ENCODE measurements at places on chromosomes 13 and 19.
A peak's percentile ranks its signal among the peaks of the same experiment; 100 is the strongest.

DNA sequence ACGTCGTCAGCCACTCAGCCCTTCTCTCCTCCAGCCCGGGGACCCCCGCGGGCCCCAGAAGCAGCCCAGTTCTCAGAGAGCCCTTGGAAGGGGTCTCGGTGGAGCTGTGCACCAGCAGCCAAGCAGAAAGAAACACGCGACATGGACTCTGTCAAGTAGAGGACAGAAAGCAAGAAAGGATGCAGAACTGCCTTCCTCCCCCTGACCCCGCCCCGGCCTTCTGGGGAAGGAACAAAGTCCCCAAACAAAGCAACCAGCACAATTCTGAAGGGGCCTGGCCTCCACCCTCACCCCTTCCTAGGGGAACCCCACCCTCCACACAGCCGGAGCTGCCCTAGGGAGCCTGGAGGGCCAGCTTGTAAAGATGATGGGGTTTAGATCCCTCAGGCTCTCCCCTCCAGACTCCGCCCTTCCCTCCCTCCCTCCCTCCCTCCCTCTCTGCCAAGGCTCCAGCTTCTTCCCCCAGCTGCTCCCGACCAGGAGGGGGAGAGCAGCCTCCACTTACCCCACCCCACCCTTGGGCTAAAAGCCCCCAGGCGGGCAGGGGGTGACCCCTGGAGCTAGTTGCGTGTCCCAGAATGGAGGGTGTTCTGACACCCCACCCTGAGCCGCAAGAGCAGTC lies 7.8 kb downstream of the LYL1 start:
- no peak for DNase-seq

DNA sequence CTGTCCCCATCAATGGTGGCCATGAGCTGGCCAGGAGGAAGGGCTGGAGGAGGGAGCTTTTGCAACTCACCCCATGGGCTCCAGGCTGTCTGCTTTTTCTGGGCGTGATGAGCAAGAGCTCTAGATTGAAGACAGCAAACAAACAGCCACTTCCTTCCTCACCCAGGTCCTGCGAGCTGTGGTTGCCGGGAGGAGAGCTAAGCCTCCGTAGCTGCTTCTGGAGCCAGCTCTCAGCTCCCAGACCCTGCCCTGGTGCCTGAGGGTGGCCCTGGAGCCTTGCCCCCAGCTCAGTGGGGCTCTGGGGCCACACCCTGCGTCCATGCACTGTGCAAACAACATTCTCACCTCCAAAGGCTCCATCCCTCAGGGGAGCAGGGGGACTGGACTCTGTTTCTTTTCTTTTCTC lies 6.2 kb downstream of the MYO1F start:
- DNase-seq, result peak; percentile 87

DNA sequence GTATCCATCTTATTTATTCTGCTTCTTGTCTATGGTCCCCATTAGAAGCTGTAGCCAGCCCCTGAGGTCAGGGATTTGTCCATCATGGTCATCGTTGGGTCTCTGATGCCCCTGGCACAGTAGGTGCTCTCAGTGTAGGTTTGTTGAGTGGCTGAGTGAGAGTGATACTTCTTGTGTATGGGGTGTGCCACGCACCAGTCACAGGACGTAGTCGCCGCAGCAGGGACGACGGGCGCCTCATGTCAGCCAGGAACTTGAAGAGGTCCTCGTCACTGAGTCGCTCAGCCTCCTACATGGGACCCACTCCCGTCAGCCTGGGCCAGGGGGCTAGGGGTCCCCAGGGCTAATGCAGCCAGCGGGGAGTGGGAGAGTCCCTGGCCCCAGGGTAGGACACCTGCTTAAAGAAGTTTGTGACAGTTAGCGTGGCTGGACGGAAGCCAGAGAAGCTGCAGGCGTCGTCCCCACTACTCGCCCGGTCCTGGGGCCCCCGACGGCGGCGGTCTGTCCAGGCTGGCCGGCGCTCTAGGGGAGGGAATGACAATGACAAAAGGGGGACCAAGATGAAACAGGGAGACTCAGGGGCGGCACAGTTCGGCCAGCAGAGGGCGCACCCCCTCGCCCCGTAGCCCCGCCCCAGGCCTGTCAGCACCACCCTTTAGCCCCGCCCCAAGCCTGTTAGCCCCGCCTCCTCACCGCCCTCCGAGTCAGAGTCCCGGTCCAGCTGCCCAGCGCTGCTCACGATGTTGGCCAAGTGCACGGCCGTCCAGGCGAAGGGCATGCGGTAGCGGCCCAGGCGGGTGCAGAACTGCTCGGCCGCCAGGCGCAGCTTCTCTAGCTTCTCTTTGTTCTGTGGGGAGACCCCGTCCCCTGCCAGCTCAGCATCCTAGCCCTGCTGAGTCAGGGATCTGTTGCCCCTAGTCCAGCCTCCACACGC lies 3.7 kb downstream of the ANGPTL8 start:
- DNase-seq, result peak; percentile 95

- DNase-seq, result no peak
Observed at GRCh38 chr13:64272681-64273080, 2857.0 kb upstream of the PCDH20 start.

DNA sequence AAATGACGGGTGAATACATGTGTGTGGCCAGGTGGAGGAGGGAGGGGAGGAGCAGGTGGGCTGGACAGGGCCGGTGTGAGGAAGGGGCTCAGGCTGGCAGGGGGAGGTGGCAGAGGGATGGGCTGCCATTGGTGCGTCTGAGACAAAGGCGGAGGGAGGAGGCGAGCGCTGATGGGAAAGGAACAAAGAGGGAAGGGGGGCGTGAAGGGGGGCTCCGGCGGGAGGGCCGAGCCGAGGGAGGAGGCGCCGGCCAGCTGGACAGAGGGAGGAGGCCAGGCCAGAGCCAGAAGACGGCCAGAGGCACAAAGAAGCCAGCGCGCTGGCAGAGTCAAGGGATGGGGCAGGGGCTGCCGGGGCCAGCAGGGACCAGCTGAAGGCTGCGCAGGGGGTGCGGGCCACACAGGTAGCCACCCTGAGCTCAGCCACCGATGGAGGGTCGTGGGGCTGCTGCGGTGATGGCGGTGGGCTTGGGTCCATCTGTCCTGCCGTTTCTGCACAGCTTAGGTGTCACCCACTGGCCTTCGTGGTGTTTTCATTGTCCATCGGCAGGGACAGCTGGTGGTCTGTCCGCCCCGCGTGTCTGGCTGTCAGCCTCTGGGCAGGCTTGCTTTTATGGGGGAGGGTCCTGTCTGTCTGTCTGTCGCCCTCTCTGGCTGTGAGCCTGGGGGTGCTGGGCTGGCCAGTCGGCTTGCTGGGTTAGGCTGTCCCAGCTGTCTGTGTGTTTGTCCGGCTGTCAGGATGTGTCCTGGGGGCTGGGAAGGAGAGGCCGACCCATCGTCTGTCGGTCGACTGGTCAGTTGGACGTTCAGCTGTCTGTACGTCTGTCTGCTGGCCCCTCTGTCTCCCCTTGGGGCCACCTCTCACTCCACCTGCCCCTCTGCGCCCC lies 2.2 kb downstream of the APC2 start:
- no peak for DNase-seq

DNA sequence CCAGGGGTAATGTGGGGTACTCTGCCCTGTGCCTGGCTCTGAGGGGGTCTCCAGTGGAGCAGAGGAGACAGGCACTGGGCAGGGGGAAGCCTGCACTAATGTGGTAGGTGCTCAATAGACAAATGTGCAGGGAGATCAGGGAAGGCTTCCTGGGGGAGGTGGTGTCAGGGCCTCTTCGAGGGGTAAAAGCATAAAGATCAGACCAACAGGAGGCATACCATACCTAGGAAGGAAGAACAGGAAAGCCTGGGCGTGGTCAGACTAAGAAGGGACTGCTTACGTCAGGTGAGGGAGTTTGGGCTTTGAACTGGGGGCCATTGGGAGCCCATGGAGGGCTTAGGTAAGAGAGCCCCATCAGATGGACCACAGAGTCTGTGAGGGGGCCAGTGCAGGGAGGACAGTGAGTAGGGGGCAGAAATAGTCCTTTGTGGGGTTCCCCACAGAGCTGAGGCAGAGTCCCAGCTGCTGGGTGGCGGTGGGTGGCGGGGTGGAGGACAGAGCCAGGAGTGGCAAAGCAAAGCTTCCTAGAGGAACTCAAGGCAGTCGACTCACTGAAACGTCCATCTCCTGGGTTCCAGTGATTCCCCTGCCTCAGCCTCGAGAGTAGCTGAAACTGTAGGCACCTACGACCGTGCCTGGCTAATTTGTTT lies 8.8 kb downstream of the PRR36 start:
- DNase-seq, result no peak

DNA sequence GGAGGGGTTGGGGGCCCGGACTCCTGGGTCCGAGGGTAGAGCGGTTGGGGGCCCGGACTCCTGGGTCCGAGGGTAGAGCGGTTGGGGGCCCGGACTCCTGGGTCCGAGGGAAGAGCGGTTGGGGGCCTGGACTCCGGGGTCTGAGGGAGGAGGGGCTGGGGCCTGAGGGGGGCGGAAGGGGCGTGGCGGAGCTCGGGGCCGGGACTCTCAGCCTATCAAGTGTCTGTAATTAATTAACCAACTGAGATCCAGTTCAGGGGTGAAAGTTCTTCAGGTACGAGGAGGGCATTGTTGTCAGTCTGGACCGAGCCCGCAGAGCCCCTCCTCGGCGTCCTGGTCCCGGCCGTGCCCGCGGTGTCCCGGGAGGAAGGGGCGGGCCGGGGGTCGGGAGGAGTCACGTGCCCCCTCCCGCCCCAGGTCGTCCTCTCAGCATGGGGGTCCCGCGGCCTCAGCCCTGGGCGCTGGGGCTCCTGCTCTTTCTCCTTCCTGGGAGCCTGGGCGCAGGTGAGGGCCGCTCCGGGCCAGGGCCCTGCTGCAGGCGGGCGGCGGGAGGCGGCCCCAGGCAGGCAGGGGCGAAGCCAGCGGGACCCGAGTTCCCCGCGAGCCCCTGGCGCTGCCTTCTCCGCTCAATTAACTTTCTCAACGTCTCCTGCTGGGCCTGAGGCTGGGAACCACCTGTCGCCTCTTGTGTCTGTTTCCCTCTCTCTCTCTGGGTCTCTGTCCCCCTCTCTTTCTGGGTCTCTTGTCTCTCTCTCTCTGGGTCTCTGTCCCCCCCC lies 697 bp downstream of the FCGRT start:
- DNase-seq, result no peak

- DNase-seq, result no peak
Observed at GRCh38 chr13:85286081-85286480, 513.1 kb downstream of the SLITRK6 start.

- DNase-seq, result no peak
Observed at GRCh38 chr19:38515896-38516295, 82.4 kb downstream of the RYR1 start.

- DNase-seq, result no peak
Observed at GRCh38 chr13:102226591-102226990, 175.3 kb downstream of the FGF14 start.

DNA sequence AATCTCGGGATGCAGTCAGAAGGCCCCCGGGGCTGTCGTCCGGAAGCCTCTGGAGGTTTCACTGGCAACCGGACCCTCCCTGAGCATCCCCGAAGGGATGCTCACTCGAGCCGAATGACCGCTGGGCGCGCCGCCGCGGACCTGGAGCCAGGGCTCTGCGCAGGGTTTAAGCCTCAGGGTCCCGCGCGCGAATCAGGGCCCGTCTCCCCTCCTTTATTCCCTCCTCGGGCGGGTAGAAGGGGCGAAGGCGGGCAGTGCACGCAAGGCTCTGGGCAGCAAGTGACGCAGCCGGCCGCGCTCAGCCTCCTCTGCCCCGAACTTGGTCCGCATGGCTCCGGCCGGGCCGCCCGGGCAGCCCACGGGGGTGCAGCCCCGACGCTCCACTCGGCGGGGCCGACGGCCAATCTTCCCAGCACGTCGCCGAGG lies 572 bp downstream of the SHISA2 start:
- no peak for DNase-seq

GRCh38 chr19:15263361-15263985 lies 31.2 kb upstream of the EPHX3 start:
- DNase-seq, result no peak

- no peak for DNase-seq
Observed at GRCh38 chr13:37164635-37165034, 59.2 kb upstream of the CSNK1A1L start.

DNA sequence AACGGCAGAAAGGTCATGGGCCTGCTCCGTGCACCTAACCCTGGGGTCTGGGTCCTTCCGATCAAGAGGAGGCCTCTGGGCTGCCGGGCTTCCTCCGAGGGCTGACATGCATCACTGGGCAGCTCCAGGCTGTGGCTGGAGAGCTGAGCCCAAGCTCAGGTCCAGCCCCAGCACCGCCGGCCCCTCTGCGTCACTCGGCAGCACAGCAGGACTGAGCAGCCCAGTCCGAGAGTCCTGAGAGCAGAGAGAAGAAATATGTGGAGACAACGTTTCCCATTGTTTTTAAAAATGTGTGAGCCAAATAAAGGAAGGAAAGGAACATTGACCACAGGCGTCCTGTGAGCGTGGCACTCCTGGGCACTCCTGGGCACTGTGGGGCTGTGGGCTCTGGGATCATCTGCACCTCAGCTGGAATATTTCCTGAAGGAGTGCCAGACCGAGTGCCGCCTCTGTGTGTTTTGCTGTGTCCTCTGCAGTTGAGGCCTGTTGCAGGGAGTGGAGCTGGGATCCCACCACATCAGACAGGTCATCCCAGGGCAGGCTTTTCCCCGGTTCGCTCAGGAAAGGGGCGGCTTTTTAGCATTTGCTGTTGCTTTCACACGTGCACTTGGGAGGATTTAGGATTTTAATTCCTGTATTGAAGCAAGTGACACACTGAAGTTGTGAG lies 37.8 kb upstream of the TFDP1 start:
- no peak for DNase-seq

GRCh38 chr13:45276913-45277312 lies 64.1 kb downstream of the TPT1 start:
- DNase-seq, result peak; percentile 64

- DNase-seq, result no peak
Observed at GRCh38 chr13:44434766-44435141, 61.1 kb downstream of the SERP2 start.

GRCh38 chr13:110554227-110554836 lies 7.2 kb downstream of the RAB20 start:
- DNase-seq, result no peak
